Hepatocyte (in vitro differentiated cells): ENCODE measurements at places on chromosomes 7 and 10.

- DNase-seq, result no peak
Observed at GRCh38 chr10:110118891-110119621, 88.3 kb upstream of the MXI1 start.

DNA sequence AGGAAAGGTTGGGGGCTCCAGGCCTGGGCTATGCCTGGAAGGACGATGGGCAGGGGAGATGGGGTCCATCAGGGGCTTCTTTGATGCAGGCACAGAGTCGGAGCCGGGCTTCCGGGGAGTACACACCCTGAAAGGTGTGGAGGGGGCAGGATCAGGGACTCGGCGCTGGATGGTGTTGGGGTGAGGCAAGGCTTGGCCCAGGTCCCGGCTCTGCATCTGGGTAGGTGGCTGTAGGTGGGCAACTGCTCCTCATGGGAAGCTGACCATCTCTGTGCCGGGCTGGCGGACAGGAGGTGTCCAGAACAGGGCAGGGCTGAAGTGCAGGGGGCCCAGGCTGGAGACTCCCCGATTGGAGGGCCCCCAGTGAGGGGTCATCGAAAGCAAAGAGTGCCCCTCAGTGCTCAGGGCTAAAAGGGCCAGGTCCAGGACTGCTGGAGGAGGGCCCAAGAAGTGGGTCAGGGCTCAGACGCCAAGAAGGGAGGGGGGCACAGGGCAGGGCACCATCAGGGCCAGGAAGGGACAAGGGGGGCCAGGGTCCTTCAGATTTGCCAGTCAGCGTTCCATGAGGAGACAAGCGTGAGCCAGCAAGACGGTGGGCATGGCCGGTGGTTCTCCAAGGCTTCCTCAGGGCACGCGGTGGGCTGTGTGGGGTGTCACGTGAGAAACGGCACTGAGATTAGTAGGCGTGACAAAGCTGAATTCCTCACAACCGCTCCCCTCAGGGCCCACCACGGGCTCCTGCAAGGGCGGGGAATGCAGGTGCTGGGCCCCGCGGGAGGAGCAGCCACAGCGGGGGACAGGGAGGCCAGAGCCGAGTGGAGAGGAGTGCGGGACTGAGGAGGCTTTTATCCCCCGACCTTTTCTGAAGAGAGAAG, 97.0 kb downstream of the BMS1 start:
- DNase-seq, result no peak

DNA sequence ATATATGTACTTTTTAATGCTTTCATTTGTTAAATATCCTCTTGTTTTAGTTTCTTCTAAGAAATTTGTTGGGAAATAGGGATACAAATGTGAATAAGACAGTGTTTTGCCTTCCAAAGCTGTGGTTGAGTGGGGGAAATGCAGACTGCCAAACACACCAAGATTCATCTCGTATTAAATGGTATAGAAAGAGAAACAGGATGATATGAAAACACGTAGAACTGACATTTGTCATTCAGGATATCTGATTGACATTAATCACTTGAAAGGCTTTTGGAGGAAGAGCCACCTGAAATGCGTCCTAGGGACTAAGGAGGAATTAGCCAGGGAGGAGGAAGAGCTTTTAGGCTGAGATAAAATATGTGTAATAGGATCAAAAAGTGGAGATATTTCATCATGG, 287.4 kb upstream of the SEMA3C start:
- DNase-seq, result no peak

- no peak for DNase-seq
Observed at GRCh38 chr7:155204744-155205367, 92.8 kb upstream of the INSIG1 start.

DNA sequence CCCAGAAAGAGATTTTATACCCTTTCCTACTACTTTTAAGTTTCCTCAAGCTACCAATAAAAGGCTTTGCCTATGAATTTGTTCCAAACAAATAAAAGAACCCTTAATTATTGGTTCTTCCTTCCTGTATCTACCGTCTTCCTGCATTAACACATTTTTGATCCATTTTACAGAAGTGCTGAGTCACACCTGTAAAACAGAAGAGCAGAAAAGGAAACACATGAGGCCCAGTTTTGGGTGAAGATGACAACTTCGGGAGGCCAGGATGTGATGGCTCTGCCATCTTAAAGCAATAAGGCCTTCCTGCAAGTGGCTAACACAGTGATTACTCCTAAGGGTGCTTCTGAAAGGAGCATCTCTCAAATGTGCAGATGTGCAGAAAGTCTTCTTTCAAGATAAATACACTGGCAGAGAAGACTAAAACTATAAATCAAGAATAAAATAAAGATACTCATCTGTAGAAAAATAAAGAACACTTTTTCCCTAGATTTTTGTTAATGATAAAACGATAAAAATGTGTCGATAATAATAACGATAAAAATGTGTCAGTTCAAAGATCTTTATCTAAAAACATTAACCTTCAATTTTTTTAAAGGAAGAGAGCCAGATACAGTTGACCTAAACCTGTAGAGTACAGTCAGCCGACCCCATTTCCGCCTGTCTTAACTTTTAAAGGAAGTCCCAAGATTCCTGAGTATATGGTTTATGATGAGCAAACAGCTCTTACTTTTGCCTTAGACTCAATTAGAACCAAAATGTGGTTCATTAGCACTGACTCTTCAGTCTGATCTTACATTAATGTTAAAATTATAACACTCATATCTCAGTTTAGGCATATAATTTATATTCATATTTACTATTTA, 108.6 kb downstream of the UBE2H start:
- DNase-seq, result no peak

- no peak for DNase-seq
Observed at GRCh38 chr10:102322914-102323313, 72.6 kb upstream of the NFKB2 start.

DNA sequence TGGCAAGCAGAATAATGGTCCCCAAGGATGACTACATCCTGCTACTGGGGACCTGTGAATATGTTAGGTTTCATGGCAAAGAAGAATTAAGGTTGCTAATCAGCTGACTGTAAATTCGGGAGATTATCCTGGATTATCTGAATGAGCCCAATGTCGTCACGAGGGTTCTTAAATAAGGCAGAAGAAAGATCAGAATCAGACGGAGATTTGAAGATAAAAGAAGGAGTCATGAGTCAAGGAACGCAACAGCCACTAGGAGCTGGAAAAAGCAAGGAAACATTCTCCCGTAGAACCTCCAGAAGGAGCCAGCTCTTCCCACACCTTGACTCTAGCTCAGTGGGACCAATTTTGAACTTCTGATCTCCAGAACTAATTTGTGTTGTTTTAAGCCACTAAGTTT, 82.9 kb upstream of the APBB1IP start:
- no peak for DNase-seq

DNA sequence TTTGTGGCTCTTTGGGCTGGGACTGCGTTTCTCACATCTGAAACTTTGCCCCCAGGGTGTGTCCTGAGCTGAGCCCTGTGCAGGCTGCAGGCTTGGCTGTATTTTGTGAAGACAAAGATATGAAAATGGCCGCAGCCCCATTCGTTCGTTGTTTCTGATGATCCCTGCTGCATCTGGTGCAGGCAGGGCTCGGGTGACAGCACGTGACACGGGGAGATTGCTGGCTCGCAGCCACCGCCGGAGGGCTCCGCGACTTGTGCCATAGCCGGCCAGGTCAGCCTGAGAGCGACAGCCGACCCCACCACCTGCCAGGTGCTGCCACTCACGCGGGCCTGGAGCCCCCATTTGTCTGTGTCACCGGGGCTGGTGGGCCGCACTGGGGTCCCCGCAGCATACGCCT, 81.3 kb downstream of the ZRANB1 start:
- DNase-seq, result no peak

- no peak for DNase-seq
Observed at GRCh38 chr10:7184660-7185366, 226.0 kb downstream of the SFMBT2 start.

DNA sequence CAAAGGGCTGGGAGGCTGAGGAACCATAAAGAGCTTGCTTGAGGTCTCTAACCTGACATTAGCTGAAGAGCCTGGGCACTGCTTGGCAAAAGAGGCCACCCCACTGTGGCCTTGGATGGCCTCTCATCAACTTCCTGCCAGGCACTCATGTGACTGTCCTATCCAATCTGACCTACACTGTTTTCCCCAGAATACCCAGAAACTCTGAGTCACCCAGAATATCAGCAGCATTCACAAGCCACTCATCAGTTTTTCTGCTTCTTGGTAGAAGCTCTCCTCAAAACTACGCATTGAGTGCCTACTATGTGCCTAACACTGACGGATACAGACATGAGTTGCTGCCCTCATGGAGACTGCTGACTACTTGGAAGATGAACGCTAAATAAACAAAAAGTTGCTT, 4.1 kb upstream of the NT5C2 start:
- DNase-seq, result peak; percentile 61
